ENCODE measurements at places on chromosomes 1 and 21.

GRCh38 chr21:42733037-42733627 is 79.7 kb downstream of the PDE9A start:
- DNase-seq: no peak

- no peak for DNase-seq
Observed at GRCh38 chr1:224923726-224924125, 5.7 kb upstream of the DNAH14 start.

- no peak for DNase-seq
Observed at GRCh38 chr1:61119085-61119484, 36.7 kb downstream of the NFIA start.

DNA sequence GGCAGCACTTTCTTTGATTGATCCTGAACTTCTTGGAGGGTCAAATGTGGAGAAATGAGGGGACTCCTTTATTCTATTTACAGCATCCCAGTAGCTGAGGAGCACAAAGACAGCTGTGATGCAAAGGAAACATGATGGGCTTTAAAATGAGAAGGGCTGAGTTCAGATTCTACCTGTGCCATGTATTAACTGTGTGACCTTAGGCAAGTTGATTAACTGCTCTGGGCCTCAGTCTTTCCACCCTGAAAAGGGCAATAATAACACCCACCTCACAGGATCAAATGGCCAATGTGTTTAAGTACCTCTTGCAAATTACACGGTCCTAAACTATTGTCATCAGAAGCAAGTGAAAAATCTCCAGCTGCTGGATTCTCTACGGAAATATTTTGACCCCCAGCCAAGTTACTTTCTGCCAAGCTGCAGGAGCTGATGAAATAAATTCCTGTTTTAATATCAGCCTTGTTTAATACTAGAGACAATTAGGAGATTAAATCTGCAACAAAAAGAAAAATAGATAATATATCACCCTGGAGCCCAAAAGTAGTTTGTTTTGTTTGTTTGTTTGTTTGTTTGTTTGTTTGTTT is 15.7 kb downstream of the TMEM81 start:
- DNase-seq: no peak

DNA sequence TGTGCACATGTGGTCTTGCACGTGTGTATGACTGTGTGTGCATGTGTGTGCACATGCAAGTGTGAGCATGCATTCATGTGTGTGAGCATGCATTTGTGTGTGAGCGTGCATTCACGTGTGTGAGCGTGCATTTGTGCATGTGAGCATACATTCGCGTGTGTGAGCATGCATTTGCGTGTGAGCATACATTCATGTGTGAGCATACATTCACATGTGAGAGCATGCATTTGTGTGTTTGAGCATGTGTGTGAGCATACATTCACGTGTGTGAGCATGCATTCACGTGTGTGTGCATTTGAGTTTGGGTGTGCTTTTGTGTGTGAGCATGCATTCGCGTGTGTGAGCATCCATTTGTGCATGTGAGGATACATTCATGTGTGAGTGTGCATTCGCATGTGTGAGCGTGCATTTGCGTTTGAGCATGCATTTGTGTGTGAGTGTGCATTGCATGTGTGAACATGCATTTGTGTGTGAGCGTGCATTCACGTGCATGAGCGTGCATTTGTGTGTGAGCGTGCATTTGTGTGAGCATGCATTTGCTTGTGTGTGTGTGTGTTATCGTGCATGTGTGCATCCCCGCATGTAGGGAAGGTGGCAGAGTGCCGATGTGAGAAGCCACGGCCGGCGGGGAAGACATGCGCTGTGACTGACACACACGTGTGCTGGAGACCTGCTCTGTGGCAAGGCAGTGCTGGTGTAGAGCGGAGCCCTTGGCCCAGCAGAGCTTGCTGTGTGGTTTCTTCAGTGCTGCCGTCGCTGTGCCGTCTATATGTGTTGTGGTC is 18.2 kb downstream of the ITGB2 start:
- no peak for DNase-seq

DNA sequence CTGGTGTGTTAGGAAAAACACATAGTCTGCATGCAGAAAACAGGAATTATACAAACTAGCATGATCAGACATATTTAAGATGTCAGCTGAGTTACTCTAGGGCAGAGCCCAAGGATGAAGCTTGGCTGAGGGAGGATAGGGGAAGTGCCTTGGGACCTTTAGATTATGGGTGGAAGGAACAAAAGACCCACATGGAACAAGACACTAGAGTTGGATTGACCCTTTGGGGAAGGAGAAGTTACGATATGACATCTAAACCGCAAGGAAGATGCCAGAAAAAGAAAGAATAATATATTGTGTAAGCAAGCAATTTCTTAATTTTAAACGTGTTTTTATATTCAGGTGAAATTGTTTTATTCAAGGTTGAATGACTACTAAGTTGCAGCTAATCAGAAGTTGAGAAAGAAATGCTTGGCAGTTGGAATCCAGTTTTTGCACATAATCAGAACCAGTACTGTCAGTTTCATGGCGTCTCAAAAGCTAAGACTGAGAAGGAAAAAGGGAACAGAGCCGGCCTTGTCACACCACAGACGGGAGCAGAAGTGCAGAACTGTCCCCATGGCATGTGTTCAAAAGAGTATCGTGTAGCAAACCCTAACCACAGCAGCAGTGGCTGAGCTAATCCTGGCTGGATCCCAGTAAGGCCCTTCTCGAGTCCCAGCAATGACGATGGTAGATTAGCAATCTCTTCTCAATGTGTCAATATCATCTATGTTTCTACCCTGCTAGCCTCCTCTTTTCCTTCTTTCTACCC is 31.2 kb upstream of the IFNAR2 start:
- no peak for DNase-seq

DNA sequence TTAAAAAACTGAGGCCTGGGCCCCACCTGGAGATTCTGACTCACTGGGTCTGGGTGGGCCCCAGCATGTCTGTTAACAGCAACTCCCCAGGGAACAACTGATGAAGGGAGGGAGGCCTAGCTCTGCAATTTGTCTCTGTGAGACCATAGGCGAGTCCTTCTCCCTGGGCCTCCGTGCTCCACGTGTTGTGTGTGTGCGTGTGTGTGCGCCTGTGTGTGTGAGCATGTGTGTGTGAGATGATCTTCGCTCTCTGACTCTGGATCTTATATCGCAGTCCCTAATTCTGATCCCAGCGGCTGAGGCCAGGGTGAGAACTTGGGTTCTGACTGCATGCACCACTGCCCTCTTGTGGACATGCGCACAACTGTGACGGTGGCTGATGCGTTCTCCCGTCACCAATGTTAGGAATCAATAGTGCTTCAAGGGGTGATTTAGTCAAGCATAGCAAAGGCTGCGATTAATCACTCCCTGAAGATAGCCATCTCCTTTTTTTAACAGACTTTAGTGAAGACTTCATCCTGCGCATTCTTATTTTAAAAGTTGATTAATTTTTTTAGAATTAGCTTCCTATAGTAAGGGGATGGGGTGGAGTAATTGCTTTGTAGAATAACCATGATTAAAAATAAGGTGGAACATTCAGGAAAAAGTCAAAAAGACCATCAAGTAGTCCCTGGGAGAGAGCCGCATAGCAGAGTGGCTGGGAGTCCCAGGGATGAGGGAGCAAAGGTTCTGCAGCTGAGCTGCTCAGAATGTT is 62.4 kb upstream of the USP24 start:
- peak; percentile 70 for DNase-seq

DNA sequence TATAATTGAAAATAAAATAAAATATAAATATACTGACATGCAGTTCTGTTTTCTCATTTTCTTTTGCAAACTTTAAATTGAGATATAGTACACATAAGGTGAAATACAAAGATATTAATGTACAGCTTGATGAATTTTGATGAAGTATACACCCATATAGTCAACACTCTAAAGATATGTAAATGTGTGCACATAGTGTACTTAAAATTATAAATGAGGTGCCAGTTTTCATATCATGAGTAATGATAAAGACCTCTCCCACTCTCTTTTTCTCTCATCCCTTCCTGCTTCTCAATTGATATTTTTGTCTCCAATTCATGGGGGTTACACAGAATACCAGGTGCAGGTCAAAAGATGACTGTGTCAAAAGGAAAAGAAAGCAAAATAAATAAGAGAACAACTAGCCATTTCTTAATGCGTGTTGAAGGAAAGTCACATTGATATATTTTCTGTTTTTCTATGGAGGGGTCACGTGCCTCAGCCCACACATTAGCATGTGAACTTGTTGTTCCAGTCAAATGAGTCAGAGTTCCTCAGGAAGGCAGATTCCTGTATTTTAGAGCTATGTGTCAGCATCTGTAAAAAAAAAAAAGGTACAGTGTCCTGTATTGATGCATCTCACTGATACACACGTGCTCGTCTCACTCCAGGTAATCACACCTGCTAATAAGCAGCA is 64.3 kb upstream of the HOOK1 start:
- DNase-seq: no peak

DNA sequence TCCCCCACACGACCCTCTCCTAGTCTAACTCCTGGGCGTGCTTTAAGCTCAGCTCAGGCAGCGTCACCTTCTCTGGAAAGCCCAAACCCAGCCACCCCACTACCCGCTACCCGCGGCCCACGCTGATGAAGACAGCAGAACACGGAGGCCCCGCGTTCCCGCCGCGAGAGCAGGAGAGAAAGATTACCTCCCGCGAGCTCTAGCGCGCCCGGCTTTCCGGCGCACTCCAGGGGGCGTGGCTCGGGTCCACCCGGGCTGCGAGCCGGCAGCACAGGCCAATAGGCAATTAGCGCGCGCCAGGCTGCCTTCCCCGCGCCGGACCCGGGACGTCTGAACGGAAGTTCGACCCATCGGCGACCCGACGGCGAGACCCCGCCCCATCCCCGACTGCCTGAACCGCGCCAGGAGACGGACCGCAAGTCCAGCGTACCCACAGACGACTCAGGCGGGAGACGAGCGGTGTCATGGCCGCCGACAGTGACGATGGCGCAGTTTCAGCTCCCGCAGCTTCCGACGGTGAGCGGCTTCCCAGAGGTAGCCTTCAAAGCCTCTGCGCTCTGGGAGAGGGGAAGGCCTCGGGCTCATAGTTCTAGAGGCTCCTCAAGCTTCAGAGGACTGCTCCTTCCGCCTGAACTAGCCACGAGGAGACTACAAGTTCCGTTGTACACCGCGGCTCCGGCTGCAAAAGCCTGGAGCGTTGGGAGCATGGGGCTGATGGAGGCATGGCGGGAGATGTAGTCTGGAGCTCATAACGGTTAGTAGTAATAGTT is at the start of the genes MUTYH and TOE1:
Gene MUTYH (minus strand): TSS at position 652 of the 770 bp plus-strand sequence. CDS start 5,935 bp downstream, outside the sequence.
Gene TOE1 (plus strand): TSS at position 382 of the 770 bp plus-strand sequence. CDS start 83 bp downstream, at position 465.
- DNase-seq: peak; percentile 74

DNA sequence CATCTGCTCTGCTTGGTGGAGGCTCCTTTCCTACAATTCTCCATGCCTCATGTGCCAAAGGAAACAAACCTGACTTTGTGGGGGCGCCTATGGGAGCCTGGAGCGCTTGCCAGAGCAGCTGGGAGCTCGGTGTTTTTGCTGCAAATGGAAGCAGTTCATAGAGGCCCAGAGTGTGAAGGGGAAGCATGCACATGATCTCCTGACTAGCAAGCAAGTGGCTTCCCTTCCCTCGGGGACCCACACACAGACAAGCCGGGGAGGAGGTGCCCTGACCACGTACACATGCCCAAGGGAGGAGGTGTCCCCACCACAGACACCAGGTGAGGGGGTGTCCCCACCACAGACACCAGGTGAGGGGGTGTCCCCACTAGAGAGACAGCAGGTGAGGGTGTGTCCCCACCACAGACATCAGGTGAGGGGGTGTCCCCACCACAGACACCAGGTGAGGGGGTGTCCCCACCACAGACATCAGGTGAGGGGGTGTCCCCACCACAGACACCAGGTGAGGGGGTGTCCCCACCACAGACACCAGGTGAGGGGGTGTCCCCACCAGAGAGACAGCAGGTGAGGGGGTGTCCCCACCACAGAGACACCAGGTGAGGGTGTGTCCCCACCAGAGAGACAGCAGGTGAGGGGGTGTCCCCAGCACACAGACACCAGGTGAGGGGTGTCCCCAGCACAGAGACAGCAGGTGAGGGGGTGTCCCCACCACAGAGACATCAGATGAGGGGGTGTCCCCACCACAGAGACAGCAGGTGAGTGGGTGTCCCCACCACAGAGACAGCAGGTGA is 106.8 kb downstream of the CRYAA start:
- no peak for DNase-seq

GRCh38 chr1:84143796-84144565 is at the start of gene PRKACB:
Gene PRKACB, plus strand, starts transcription at chr1:84144271. Its CDS starts 91 bp downstream, at chr1:84144362.
- no peak for DNase-seq

DNA sequence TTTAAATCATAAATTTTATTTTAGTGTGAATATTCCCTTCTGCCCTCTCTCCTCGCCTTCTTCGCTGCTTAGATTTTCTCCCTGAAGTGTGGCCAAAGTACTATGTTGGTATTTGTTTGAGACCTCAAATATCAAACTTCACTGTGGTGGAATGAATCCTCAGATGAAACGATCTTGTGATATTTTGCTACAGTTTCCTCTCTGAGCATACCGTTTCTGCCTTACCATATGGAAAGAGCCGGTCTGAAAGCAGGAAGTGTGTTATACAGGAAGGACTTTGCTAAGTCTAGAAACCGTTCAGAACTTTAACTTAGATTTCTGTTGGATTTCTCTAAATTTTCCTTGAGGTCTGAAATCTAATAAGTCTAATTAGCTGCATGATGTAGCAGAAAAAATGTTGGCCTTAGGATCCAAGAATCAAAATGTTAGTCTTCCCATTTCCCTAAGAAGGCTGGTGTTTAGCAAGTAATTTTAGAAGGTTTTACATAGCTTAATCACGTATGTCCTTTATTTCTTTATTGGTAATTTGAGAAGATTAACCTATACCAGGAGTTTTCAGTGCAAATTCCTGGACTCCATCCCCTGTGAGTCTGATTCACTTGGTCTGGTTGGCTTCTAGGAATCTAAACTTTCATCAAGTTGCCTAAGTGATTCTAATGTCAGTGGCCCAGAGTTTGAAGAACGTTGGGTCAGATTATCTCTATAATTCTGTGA is 30.7 kb downstream of the SDCCAG8 start:
- no peak for DNase-seq

DNA sequence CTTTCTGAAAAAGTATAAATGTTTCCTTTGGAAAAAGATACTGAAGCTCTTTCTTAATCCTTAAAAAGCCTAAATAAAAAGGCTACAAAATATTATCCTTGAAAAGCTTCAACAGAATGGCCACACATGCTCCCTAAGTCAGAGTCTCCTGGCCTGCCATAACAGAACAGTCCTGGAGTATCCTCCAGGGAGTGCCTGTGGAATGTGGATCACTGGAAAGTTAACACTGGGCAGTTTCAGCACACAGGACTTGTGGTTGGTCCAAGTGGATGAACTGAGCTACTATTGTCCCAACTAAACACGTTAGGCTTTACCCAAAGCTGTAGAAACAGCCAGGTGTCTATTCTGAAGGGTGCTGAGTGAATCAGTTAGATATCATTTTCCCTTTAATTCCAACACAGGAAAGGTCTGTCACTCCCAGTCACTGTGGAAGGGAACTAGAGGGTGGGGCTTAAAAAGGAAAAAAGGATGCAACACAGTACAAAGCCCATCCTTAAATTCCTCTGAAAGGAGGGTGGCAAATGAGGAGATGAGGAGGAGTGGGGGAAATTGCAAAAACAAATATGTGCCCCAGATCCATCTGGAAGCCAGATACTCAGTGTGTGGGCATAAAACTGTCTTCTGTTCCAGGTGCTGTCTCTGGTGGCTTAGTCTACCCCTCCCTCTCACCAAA is 196.3 kb upstream of the SPAG17 start:
- DNase-seq: no peak
